ENCODE measurements at places on chromosomes 12 and 14. TPM values are rescaled to one million over a fixed set of nuclear protein-coding genes. Genes with fewer than 3 reads are reported as not detected.

Gene FSCB
- not detected for total RNA-seq

Gene SCNN1A
- total RNA-seq = 1.7 TPM

GRCh38 chr12:63911341-63911740 is 66.8 kb downstream of the SRGAP1 start:
- DNase-seq = no peak

- DNase-seq = no peak
Measured at GRCh38 chr12:121649819-121650353, 19.6 kb downstream of the MORN3 start.

- DNase-seq = no peak
Measured at GRCh38 chr12:30988646-30989286, 62.2 kb downstream of the TSPAN11 start.

DNA sequence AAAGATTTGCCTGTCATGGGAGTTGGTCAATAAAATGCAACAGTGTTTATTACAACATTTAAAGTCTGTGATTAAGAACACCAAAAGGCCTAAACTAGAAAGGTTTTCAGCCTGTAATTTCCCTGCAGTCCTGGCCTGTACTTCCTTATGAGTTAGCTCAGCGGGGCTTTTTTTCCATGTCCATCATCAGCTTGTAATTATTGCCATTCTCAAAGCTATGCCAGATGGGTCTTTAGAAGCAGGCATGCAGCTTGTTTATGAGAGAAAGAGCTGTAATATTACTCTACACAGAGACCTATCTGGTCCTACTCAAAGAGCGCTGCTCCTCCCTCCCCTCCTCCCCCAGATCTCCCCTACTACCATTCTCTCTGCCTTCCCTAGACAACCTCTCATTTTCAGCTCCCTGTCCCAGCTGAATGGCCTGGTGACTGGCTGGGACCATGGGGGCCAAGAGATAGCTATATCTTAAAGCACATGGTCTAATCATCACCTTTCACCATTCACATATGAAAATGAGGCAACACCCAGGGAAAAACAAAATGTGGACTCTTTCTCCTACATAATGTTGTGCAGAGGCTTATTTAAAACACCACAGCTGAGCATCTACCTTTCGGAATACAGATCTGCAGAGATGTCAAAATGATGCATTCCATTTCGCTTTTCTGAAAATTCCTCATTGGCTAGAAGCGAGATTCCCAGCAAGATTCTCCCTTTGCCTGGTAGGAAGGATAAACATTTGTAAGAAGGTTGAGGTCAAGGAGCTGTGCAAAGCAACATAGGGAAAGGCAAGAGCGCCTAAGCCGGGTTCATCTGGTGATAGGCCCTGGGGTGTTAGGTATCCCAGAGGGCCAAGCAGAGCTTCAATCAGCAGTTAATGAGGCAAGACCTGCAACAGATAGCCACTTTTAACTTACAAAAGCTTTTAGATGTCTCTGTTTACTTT is 209.7 kb upstream of the CDKN3 start:
- DNase-seq = no peak

- no peak for DNase-seq
Measured at GRCh38 chr12:124947013-124947412, 32.6 kb upstream of the UBC start.

- no peak for DNase-seq
Measured at GRCh38 chr12:62787023-62787422, 147.9 kb downstream of the PPM1H start.

DNA sequence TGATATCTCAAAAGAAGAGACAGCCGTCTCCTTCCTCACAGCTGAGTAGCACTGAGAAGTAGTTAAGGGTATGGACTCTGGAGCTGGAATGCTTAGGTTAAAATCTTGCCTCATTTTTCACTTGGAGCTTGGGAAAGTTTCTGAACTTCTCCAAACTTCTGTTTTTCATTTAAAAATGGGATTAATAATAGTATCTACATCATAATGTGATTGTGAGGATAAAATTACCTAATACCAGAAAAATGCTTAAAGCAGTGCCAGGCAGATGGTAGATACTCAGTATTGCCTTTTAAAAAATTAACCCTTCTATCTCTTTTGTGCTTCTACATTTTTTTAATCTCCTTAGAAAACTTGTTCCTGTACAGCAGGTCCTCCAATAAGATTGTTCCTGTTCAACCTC is 63.1 kb downstream of the A2M start:
- no peak for DNase-seq

DNA sequence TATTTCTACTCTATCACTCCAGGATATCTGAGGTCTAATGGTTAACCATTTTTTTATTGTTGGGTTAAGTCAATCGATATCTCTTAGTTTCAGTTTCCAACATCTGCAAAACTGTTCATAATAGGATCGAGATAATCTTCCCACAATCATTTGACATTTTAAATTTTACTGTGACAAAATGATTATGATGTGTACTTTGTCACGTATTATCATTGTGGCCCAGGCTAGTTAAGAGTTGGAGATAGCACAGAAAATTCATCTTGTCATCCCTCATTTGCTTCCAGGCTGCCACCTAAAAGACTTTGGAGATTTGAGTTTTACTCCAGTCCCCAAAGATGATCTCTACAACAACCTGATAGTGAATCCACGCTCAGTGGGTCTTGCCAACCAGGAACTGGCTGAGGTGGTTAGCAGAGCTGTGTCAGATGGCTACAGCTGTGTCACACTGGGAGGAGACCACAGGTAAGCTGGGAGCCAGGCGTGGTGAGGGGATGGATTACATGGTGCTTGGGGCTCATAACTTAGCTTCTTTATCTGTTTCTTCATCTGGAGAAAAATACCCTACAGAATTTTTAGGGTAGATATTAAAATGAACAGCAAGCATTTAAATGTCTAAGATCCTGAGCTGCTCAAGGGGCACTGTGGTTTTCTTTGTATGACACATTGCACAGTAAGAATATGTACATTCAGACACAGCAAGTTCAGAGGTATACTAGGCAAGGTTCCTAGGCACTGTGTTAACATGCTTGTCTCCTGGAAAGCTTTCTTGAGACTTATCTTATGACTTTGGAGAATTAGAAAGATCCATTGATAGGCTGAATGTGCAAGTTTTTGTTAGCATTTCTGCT is 22.4 kb downstream of the ARG2 start:
- no peak for DNase-seq

DNA sequence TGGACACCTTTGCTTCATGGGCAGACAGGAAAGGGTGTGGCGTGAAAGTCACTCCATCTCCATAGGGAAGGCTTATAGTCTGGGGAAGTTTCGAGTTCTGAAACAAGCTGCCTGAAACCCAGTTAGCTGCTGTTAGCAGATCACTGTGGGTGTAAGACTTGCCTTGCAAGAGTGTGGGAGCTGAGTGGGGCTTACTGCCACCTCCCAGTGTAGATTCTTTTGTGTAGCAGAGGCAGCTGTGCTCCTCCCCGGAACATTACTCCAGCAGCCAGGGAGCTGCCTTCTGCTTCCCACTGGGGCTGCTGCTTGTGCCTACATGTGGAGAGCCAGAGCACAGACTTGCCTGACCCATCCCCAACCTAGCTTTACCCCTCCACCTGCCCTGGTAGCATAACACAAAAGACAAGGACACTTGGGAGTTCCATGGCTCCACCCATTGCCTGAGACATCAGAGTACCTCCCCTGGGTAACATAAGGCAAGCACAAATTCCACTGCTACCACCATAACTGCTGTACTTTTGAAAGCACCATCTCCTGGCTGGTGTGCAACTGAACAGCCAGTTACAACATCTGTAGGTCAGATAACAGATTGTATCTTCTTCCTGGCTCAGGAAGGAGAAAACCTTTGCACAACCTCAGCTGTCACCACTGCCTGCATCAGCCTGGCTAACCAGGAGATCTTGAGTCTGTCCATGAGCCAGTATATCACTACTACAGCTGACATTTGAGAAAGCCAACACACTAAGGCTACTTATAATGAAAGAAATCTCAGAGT is 69.5 kb downstream of the ADAMTS20 start:
- no peak for DNase-seq

- DNase-seq = peak; percentile 92
Measured at GRCh38 chr12:119157528-119157927, 21.2 kb upstream of the HSPB8 start.

DNA sequence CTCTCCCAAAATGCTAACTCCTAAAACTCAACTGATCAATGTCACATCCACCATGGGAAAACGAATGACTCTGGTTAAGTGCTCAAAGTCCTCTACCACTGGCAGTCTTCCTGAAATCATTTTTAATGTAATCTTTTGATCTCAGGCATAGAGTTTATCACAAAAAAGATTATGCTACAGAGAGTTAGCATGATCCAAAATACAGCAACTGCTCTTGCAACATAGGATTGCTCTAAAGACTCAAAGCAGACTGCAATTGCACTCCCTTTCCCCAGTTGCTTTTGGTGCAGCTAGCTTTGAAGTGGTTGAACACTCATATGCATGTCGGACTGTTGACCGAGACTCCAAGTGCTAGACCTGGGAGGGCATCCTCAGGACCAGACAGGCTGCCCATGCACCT is 109.3 kb downstream of the C12orf42 start:
- no peak for DNase-seq

- no peak for DNase-seq
Measured at GRCh38 chr14:30596935-30597334, 25.2 kb upstream of the SCFD1 start.

DNA sequence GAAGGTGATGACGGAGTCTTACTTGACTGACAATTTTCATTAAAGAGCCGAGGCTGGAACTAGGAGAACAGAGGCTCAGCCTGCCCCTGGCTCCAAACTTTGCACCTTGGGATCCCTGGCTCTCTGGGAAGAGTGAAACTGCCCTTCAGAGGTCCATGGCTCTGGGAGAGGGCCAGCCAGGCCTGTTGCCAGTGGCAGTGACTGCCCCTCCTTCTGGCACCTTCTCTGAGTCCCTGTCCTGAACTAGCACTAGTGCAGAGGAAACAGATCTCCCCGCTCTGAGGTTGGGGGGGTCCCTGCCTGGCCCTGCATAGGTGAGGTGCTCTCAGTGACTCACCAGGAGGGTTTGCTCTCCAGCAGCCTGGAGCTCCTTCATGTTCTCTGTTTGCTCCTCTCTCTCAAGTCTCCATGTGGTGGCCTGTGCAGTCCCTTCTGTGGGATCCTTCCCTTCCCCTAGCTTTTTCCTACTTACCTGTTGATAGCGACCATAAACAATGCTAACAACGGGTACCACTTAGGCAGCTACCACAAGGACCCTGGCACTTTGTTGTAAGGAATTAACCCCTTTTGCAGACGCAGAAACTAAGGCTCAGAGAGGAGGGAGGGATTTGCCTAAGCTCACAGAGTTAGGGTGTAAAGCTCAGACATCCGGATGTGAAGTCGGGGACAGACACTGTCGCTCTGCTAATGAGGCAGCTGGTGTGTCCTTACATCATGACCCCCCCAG is 22.4 kb downstream of the FAM222A start:
- DNase-seq = peak; percentile 73

- DNase-seq = no peak
Measured at GRCh38 chr14:77037938-77038568, 9.5 kb upstream of the IRF2BPL start.

DNA sequence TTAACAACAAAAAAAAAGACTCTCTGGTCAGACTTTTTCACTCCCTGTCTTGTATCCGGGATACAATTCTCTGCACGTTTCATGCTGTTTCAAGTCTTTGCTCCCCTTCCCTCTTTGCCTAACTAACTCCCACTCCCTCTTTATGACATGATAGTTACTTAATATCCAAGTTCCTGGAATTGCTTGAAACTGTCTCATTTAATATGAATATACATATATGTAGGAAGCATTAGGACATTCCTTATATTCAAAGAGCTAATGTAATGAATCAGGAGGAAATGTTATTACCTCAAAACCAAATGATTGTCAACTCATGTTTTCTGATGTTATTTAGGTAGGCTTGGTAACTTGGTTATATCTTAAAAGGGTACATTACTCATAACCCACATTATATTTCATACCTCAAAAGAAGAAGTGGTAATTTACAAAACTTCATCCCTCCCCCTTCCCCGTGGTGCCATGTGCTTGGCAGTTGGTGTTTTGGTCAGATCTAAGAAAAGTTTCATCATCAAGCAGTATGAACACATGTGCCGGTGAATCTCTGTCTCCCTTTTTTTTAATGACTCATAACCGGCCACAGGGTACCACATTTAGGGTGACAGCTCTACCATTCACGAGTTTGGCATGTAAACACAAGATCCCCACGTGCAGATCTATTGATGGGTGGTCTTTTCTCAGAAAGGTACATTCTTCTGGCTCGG is 56.5 kb downstream of the HCAR2 start:
- DNase-seq = no peak

DNA sequence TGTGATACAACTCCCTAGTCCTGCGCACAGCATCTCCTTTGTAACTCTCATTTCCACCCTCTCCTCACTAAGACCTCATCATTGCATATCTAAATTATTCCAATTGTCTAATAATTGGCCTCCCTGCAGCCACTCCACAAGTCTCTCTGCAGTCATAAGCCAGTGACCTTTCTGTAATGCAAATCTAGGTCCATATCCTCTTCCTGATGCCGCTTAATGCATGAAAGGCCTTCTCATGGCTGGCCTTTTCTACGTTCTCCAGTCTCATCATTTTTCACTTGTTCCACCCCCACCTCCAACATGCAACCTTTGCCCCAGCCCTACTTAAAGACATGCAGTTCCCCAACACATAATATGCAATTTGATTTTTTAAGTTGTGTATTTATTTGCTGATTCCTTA is 96.0 kb downstream of the RPAP3 start:
- no peak for DNase-seq

GRCh38 chr12:104358353-104359003 is 54.9 kb downstream of the EID3 start:
- peak; percentile 55 for DNase-seq

DNA sequence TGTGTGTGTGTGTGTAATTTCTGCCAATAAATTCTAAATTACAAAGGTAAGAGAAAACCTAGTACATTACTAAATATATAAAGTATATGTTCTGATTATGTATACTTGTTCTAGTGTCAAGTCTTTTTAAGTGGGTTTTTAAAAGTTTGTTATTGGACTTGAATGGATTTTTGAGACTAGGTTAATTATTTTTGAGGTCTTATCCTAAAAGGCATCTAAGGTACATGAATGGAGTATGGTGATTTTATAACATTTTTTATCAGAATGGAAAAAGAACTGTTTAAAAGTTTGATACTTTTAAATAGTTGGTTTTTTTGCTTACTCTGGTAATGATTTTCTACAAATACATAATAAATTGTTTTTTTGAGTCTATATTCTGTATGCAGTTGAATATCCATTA is 22.5 kb upstream of the TMPRSS12 start:
- DNase-seq = no peak
